ENCODE measurements at places on chromosomes 16 and 17.

DNA sequence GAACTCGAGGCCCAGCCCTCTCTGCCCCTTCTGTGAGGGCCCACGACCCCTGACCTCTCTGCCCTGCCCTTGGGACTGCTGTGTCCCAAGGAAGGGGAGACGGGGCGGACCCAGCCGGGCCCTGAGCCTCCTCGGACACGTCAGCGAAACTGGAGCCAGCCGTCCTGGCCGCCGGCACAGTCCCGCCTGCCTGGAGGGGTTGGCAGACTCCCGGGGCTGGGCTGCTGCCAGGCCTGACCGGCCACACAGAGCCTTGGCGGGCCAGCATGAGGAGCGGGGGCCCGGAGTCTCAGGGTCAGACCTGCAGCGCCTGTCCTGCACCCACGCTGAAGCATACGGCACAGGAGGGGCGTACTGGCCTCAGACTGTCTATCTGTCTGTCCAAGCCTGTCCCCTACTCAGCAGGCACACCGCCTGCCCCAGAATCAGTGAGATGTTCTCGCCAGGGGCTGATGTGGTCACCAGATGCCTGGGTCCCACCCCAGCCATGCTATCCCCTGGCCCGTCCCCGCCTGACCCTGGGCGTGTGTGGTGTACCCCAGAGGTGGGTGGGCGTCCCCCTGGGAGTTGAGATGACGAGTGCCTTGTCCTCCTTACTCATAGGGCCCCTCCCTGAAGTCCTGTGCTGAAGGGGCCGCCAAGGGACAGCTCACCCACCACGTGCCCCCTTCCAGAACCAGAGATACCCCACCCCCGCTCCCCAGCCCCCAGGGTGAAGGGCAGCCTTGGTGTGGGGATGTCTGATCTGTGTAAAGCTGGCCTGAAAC, 4.7 kb downstream of the VASN start:
- DNase-seq: no peak

- no peak for DNase-seq
Observed at GRCh38 chr16:77928096-77928495, 94.3 kb upstream of the CLEC3A start.

- DNase-seq: no peak
Observed at GRCh38 chr16:68389750-68390371, 58.4 kb downstream of the SMPD3 start.

GRCh38 chr16:87457709-87458423, 35.0 kb downstream of the ZCCHC14 start:
- no peak for DNase-seq

GRCh38 chr16:2498531-2499253, 15.1 kb upstream of the ATP6V0C start:
- no peak for DNase-seq

DNA sequence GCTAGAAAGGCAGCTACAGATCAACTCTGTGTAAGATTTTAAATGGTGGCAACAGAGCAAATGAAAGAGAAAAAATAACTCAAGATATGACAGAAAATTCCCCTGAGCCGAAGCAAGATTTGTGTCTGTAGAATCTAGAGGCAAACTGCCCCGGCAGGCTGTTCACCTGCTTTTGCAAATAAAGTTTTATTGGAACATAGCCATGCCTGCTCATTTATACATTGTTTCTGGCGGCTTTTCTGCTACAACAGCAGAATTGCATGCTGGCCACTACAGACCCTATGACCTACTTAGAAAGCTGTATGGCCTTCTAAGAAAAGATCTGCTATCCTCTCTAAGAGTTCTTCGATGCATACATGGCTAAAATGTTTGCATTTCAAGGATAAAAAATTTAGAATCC, 119.5 kb downstream of the SALL1 start:
- no peak for DNase-seq

DNA sequence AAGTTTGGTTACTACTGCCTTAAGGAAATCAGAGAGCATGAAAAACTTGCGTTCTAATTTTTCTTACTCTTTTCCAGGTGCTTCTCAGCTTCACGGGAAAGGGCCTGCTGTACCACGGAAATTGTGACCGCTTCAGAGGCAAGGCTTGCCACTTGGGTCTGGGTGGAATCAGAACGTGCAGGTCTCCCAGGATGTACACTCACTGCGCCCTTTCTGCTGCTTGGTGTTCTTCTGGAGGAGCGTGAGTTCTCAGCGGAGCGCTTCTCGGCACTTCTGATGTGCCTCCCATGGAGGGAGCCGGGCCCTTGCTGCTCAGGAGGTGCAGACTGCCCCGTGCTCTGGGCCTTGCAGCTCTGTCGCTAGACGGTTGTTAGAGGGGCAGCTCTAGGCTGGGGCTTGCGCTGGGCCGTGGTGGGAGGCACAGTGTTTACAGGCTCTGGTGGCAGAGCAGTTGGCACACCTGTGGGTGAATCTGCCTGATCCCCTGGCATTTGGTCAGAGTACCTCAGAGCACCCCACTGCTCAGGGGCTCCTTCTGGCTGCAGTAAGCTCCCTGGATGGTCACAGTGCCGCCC, 32.8 kb downstream of the UBN1 start:
- no peak for DNase-seq

- no peak for DNase-seq
Observed at GRCh38 chr17:80679816-80680215, 135.2 kb downstream of the RPTOR start.

GRCh38 chr16:53695070-53695469, 8.6 kb downstream of the RPGRIP1L start:
- DNase-seq: no peak

DNA sequence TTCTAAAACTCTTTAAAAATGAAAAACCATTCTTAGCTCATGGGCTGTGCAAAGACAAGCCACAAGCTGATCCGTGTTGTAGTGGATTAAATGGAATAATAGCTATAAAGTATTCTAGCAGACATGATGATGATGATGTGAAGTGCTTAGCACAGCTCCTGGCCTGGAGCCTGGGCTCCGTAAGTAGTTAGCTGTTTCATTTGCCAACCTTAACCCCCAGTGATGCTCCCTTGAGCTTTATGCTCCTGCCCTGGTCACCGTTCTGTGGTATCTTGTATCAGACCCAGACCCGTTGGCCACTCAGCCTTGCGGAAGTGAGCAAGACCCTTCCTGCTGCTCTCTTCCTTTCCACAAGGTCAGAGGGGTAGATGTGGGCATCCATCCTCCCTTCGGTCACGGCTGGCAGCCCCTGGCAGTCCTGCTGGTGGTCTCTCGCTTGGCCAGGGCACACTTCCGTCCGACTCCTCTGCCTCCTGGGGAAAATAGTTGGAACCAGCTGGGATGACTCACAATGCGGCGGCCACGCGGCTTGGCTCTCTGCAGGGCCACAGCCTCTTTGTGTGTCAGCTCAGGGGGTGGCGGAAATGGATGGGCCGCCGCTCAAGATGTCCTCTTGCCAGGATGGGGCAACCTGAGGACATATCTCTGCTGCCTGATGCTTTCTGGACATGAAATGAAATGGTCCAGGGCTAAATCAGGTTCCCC, 79.1 kb downstream of the GPR139 start:
- no peak for DNase-seq

GRCh38 chr17:9116311-9116835, 95.1 kb downstream of the NTN1 start:
- DNase-seq: no peak

GRCh38 chr17:36131421-36131820, 27.8 kb downstream of the CCL4 start:
- no peak for DNase-seq

- DNase-seq: no peak
Observed at GRCh38 chr17:39104657-39105056, 46.8 kb downstream of the PLXDC1 start.

- DNase-seq: no peak
Observed at GRCh38 chr17:44921122-44921882, 6.0 kb upstream of the GFAP start.

GRCh38 chr16:2518823-2519710, 1.1 kb upstream of the AMDHD2 start:
- DNase-seq: no peak

- DNase-seq: peak; percentile 32
Observed at GRCh38 chr16:84040823-84041820, 1.5 kb downstream of the SLC38A8 start.

- DNase-seq: no peak
Observed at GRCh38 chr17:33299115-33299514, 6.0 kb upstream of the ASIC2 start.

- no peak for DNase-seq
Observed at GRCh38 chr16:27999687-28000086, 63.8 kb downstream of the GSG1L start.

DNA sequence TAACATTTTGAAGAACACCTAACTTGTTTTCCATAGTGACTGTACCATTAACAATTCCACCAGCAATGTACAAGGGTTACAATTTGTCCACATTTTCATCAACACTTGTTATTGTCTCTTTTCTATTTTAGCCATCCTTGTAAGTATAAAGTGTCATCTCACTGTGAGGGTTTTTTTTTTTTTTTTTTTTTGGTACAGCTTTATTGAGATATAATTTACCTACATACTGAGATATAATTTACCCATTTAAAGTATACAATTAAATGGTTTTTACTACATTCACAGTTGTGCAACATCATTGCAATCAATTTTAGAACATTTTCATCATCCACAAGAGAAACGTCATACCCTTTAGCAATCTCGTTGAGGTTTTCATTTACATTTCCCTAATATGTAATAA, 17.9 kb upstream of the TMIGD1 start:
- no peak for DNase-seq

DNA sequence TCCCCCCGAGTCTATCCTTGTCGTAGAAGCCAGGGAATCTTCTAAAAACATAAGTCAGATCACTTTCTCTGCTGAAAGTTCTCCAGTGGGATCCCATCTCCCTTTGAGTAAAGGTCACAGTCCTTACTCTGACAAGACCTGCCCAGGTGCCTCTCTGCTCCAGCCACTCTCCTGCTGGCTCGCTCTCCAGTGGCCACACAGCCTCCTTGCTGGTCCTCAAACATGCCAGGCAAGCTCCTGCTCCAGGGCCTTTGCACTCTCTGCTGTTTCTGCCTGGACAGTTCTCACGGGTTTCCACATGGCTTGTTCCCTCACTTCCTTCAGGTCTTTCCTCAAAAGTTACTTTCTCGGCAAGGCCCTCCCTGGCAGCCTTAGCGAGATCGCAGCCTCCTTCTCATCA, 3.4 kb downstream of the B9D1 start:
- DNase-seq: no peak

- no peak for DNase-seq
Observed at GRCh38 chr17:70106551-70106950, 31.5 kb downstream of the KCNJ16 start.

- DNase-seq: no peak
Observed at GRCh38 chr16:89050119-89050867, 43.4 kb upstream of the ACSF3 start.

DNA sequence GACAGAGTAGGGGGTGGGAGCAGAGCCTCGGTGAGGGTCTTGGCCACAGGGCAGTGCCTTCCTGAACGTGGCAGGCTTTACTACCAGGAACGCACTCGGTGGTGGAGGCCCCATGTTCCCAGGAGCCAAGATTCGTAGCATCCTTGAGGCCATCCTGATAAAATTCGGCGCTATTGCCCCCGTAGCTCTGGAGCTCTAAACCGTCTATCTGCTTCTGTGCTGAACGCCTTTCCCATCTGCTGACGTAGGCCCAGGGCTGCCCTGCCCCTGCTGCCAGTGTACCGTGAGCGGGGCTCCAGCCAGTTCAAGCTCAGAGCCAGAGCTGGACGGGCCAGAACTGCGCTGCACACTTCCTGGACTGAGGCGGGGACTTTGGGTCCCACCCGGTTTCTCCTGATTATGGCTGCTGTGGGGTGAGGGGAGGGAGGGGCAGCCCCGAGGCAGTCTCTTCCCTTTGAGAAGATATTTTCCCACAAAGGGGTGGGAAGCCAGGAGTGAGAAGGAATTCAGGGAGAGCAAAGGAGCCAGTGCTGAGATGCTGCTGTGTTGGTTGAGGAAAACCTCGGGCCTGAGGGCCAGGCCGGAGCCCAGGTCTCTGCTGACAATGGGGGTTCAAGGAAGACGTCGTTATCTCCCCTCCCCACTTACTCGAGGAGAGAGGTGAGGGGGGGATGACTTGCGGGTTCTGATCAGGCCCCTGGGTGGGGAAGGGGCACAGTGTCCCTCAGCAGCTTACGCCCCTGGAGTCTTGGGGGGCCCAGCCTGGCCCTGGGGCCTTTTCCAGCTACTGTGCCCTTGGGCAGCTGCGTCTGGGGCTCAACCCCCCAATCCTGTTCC, 29.4 kb downstream of the OR1D5 start:
- no peak for DNase-seq

DNA sequence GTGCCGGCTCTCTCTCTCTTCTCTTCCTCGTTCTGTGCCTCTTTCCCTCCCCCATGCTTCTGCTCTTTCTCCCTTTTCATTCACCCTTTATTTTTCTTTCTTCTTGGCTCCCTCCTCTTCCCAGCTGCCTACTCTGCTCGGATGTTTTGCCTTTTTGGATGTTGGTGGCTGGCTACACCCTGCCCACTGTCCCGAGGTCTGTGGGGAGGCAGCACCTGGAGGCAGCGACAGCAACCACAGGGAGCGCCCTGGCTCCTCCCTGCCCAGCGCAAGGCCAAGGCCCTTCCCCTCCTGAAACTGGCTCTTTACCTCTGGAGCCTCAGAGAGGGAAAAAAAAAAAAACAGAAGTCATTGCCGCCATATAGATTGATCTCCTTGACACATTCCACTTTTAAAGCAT, 20.0 kb downstream of the CLUAP1 start:
- DNase-seq: no peak

- DNase-seq: no peak
Observed at GRCh38 chr17:77352441-77352840, 211.7 kb downstream of the SEC14L1 start.

DNA sequence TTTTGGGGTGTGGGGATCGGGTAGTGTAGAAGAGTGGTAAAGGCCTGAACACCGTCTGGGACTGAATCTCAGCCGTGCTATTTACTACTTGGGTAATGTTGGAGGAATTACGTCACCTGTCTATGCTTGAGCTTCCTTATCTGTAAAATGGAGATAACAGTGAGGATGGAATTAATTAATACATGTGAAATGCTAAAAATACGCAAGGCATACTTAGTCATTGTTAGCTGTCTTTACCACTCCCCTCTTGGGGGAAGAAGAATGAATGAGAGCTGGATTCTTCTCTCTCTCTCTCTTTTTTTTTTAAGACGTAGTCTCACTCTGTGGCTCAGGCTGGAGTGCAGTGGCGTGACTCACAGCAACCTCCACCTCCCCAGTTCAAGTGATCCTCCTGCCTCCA, 41.1 kb upstream of the TANGO6 start:
- DNase-seq: no peak

DNA sequence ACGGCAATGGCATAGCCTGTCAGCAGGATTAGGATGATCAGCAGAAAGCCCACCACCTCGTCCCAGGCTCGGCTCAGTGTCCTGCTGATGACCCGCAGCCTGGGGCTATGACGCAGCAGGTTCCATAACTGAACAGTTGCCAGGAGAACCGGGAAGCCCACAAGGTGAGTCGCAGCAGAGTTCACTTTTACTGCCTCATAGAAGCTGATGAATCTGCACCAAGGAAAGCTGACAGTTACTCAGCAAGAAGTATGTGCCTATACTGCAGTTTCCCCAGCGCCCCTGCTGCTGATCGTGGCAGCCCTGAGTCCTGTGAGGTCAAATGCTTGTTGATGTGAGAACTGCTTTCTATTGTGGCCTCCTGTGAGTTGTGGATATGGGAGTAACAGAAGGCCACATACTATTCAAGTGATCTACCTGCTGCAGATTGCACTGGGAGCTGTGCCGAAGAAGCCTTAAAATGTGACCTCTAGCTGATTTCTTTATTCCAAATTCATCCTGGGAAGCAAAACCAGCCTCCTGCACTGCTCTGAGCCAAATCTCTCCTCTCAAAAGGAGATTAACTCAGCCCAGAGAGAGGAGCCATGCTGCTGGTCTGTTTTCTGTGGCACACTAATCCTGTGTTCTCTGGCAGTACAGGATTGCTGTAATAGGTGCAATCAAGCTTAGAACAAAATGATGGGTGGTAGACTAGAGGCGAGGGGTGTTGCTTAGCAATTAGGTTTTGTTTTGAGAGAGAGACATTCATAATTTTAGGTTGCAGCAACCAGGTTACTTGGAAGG, 38.8 kb downstream of the IST1 start:
- DNase-seq: no peak
